Activated T-cell treated with anti-CD3 and anti-CD28 coated beads, Interleukin-2, amount 50 U/mL, for 72 hours (primary cell): ENCODE measurements at places on chromosomes 12 and 14.

- no peak for DNase-seq
These were observed 19.3 kb downstream of the NFKBIA start for GRCh38 chr14:35385042-35385839.

- DNase-seq: peak; percentile 78
These were observed 138.0 kb downstream of the ASCL4 start for GRCh38 chr12:107912421-107913004.

- DNase-seq: no peak
These were observed 75.0 kb downstream of the EP400 start for GRCh38 chr12:132024758-132025157.

GRCh38 chr14:36086629-36087395, 89.7 kb downstream of the PTCSC3 start:
- DNase-seq: no peak

DNA sequence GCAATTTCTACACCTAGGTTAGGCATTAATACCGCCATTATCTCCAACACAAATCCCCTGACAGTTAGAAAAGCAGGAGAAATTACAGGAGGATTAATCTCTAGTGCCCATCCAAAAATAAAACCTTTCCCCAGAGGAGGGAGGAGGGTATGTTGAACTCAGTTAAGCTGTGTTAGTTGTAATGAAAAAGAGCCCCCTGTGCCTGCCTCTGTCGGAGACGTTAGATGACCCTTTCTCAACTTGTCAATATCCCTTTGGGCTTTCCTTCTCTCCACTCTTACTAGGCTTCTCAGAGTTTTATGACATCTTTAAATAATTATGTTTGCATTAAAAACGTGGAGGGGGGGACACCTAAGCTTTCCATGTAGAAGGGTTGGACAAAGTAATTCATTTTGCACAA, 278.2 kb downstream of the PDZRN4 start:
- no peak for DNase-seq

GRCh38 chr12:13288937-13289652, 92.6 kb downstream of the EMP1 start:
- no peak for DNase-seq

DNA sequence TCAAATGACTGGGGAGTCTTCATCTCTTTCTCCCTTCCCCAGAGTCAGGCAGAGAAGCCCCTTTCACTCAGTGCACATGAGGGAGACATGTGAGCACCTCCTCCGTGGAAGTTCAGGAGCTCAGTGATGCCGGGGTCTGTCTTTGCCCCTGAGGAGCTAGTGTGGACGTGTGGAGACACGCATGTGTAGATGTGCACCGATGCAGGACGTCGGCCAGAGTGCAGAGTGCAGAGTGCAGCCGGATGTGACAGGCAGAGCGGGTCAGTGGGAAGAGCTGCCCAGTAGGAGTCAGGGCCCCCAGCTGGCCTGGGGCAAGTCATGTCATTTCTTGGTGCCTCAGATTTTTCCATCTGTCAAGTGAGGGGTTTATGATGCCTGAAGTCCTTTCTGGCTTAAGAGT, 20.7 kb downstream of the TSPAN9 start:
- no peak for DNase-seq

- no peak for DNase-seq
These were observed 47.5 kb upstream of the SMCO2 start for GRCh38 chr12:27399074-27399473.

GRCh38 chr14:60723907-60724618, at the start of gene SIX4:
TSS of gene SIX4 (minus strand) at chr14:60724351. CDS start at chr14:60724074, 277 bp downstream.
- peak; percentile 17 for DNase-seq

- DNase-seq: no peak
These were observed 70.5 kb downstream of the ITPK1 start for GRCh38 chr14:93045211-93045674.

DNA sequence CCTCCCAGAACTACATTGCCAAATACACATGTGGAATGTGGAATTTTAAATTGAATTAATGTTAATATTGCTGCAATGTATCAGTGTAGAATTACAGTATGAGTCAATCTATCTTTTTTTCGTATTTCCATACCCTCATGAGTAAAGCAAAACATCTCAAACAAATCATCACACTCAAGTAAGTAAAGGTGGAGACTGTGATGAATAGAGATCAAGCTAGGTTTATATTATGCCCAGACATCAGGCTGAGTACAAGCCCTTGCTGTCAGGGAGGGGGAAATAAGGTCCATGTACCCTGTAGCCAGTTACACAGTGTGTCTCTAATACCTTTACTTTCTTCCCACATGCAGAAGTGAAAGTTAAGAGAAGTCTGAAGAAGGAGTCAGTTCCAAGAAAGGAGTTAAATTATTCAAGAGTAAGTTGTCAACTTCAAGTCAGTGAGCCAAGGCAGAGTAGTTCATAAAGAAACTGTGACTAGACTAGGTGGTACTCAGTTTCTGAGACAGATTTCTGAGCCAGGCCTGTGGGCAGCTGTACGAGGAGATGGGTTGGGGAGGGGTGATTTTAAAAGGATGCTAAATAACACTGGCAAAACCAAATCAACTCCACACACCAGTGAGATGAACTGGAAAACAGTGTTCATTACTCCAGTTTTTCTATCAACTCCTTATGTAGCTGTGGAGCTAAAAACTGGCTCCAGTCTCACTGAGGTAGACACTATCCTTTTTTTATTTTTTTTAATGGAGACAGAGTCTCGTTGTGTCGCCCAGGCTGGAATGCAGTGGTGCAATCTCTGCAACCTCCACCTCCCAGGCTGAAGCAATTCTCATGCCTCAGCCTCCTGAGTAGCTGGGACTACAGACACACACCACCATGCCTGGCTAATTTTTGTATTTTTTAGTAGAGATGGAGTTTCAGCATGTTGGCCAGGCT, 23.8 kb upstream of the STK38L start:
- DNase-seq: peak; percentile 16

DNA sequence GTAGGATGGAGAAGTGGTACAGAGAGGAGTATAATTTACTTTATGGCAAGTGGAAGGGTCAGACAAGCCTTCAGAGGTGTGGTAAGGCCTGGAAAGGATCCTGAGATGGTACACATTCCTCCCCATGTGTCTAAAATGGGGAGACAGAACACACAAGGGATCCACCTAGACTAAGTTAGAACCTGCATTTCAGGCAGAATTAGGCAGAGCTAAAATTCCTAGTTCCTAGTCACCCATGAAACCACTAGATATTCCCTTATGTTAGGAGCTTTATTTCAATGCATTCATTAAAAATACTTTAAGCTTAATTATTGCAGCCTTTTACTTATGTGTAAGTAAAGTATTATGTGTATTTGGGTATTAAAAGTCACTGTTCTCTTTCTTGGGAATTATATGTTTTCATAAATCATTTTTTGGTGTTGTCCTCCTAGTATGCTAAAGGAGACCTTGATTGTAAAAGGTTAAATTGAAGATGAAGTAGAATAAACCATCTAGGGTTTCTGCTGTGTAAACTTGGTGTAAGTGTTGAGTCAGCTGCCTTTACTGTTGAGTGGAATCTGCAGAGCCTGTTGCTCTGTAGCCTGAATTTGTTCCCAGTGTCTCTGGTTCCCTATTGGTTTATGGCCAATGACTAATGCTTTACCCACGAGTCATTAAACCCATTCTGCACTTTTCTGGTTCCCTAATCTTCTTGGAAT, 423.2 kb downstream of the ATP23 start:
- no peak for DNase-seq

DNA sequence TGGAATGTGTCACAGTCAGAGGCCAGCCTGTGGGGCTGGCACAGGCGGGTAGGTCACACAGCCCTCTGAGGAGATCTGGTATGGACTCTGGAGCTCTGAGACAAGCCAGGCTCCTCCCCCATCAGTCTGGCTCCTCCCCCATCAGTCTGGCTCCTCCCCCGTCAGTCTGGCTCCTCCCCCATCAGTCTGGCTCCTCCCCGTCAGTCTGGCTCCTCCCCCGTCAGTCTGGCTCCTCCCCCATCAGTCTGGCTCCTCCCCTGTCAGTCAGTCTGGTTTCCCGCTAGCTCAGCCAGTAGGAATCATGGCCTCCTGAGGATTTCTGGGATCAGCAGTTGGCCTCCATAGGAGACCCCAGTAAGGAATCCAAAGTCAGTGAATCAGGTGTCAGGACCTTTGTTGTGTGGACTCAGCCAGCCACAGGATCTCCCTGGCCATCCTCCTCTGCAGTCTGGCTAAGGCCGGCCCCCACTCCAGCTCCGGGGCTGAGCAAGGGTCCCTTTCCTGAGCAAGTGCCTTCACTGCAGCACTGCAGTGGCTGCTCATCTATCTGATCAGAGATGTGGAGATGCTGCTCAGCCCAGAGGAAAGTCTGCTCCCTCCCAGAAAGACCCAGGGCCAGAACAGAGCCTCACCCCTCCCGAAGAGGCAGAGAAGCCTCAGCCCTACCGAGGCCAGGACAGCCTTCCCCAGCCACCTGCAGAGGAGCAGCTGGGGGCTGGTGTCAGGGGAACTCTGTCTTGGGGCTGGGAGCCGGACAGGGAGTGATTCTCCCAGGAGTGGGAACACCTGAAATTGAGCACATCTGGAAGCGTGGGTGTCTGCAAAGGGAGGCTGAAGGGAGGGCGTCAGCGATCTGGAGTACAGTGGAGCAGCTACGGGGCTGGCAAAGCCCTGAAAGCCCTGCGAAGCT, 35.7 kb downstream of the IQSEC3 start:
- no peak for DNase-seq

DNA sequence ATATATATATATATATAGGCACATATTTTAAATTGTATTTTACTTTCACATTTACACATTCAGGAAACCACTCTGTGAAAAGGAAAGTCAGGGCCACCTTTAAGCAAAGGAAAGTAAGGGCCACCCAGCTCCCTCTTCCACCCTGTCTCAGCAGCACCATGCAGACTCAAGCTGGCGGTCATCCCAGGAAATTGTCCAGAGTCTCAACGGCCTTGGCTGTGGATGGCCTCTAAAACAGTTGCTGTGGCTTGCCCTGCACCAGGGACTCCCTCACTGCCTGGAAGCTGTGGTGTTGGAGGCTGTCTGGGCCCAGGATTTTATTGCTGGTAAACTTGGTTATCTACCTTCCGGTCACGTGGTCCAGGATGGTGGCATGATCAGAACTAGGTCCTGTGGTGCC, 11.8 kb upstream of the RPL10L start:
- no peak for DNase-seq

- no peak for DNase-seq
These were observed 28.5 kb downstream of the CD9 start for GRCh38 chr12:6228535-6229223.

DNA sequence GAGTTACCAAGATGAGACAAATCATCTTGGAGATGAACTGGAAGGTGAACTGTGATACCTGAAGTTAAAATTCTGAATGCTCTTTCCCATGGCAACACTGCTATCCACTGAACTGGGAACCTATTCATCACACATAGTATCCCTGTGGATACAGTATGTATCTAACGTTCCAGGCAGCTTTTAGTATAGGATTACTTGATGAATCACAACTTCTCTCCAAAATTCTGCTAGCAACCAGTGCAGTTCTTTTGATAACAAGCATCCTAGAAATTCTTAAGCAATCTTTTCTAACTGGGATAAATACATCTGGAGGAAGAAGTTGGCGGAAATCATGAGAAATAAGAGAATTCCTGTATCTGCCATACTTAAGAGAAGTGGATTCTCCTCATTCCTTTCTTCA, 66.4 kb downstream of the PAWR start:
- DNase-seq: no peak

- DNase-seq: no peak
These were observed 154.6 kb upstream of the OTX2 start for GRCh38 chr14:56964895-56965294.

GRCh38 chr12:79012636-79013035, 148.1 kb downstream of the SYT1 start:
- DNase-seq: no peak

DNA sequence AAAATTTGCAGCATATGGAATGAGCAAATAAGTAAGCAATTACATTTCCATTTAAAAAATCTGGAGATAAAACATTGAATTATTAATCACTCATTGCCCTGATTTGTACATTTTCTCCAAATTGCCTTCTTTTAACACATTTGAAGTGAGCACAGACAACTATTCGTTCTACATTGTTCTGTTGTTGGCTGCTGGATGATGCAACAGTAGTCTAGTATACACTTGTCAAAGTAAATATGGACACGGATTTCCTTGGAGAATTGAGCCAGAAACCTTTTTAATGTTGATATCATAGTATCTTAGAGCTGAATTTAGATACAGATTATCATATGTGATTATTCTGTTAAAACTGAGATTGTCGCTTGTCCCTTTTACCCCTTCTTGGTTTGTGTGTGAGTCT, 188.2 kb downstream of the FUT8 start:
- DNase-seq: no peak

- DNase-seq: no peak
These were observed 447.6 kb upstream of the CCDC196 start for GRCh38 chr14:66038618-66039017.

DNA sequence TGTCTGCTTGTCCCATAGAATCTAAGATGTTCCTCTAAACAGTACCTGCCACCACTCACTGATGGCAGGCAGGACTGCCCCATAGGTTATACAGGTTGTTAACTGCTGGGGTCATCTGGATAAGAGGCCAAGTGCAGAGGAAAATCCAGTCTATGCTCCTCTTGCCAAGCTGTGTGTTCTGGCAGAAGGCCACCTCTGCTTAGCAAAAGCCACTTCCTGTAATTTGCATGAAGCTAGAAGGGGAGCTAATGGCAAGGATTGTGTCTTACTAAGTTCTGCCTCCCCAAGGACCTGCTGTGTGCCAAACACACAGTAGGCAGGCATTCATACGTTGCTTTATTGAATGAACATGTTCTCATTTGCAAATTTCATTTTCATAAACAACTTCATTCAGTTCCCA, 445.4 kb downstream of the BCL11B start:
- DNase-seq: no peak

- no peak for DNase-seq
These were observed 19.7 kb downstream of the ELK3 start for GRCh38 chr12:96213869-96214268.

DNA sequence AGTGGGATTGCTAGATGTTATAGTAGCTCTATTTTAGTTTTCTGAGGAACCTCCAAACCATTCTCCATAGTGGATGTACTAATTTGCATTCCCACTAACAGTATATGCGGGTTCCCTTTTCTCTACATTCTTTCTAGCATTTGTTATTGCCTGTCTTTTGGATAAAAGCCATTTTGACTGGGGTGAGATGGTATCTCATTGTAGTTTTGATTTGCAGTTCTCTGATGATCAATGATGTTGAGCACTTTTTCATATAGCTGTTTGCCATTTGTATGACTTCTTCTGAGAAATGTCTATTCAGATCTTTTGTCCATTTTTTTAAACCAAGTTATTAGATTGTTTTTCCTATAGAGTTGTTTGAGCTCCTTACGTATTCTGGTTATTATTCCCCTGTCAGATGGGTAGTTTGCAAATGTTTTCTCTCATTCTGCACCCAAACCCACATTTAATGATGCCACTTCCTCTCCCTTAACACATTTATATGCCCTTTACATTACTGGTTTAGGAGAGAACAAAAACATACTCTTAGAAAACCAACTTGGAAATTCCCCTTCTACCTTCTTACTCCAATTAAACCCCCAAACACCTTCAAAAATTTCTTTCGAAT, 48.2 kb downstream of the NELL2 start:
- no peak for DNase-seq

DNA sequence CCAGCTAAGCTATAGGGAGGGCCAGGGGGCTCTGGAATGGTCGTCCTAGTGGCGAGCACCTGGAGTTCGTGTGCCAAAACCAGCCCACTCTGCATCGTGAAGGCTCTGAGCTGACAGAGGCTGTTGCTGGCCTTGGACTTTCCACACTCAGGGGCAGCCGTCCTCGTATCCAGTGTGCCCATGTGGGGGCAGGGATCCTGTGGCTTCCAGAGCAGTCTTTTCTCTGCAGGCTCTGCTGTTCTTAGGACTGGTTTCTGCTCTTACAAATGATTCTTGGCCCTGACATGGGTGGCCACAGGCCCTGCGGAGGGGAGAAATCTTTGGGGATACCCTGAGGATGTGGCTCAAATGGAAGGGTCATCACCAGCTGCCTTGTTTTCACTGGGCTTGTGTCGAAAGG, 177.4 kb upstream of the FKBP4 start:
- DNase-seq: no peak
